ENCODE measurements at places on chromosomes 12 and 14. TPM values are rescaled to one million over a fixed set of nuclear protein-coding genes. Genes with fewer than 3 reads are reported as not detected.

DNA sequence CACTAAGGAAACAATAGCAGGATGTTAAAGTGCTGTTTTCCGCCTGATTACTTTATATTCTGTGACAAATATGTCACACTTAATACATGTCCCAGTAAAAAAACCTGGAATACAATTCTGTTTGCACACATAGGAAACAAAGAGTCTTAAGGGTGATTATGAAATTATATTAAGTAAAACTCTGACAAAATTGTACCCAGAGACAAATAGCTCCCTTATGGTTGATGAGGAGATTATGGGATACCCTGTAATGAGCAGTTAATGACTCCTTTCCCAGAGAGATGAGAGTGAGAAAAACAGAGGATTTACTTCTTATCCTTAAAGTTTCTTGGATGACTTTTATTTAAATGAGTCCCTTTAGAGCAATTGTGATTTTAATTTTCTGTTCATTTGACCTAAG is 370.6 kb downstream of the PDZRN4 start:
- no peak for DNase-seq

GRCh38 chr12:84507956-84508850 is 404.4 kb downstream of the SLC6A15 start:
- DNase-seq, result peak; percentile 37

DNA sequence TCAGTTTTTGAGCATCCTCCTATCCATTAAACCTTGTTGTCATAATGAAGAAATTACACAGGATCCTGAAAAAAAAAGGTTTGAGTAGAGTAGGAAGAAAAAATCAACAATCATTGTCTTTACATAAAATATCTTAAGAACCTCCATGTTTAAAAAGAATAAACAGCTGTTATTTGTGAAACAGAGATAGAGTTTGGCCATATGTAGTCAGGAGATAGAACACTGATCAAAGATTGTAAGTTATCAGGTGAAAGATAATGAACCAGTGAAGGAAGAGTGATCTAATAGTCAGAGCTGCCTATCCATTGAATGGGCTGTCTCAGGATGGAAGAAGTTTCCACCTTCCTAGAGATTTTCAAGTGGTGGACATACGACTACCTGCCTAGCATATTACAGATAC is 397.1 kb downstream of the SOX5 start:
- DNase-seq, result no peak

DNA sequence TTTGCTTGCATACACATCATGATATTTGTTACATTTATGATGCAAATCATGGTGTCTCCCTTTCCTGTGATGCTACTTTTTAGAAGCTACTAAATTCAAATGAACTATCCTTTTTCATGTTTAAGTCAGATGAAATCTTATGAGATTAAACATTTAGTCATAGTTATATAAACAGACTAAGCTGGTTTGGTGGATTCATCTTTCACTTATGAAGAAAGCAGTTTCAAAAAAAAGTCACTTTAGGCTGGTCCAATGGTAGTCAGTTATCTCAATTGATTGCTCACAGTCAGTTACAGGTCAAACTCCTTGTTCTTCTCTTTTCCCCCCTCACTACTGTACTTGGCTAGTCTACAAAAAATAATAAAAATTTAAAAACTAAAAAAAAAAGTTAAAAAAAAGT is 19.7 kb downstream of the SYCP3 start:
- DNase-seq, result no peak

- DNase-seq, result peak; percentile 52
Measured at GRCh38 chr14:68089146-68089731, 269.7 kb downstream of the RAD51B start.

DNA sequence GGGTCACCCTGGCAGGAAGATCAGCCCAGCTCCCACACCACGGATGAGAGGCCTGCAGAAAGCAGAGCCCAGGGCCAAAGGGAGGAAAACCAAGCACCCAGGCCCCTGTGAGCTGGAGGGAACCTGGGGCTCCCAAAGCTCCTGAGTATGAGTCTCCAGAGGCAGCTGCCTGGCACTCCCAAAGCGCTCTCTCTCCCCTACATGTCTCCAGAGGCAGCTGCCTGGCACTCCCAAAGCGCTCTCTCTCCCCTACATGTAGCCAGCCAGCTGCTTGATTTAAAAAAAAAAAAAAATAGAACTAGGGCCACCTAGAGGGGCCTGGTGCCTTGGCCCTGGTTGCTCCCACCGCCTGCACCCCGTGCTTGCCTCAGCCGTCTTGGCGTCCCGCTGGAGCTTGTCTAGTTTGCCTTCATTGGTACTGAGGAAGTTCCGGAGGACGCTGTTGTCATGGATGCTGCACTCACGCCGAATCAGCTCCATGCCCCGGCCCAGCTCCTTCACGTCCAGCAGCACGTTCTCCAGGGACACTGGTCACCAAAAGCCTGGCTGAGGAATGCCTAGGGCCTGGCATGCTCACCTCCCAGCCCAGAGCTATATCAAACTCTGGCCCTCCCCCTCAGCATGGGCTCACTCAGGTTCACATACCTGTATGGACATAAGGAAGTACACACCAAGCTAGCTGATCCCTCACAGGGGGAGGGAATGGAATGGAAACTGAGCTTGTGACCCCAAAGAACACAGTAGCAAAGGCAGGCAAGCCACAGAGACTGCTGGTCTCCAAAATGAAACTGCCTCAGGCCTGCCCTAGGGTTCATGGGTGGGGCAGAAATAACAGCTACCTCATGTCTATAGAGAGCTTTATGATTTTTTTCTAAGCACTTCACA is 24.7 kb downstream of the PRPF40B start:
- no peak for DNase-seq

DNA sequence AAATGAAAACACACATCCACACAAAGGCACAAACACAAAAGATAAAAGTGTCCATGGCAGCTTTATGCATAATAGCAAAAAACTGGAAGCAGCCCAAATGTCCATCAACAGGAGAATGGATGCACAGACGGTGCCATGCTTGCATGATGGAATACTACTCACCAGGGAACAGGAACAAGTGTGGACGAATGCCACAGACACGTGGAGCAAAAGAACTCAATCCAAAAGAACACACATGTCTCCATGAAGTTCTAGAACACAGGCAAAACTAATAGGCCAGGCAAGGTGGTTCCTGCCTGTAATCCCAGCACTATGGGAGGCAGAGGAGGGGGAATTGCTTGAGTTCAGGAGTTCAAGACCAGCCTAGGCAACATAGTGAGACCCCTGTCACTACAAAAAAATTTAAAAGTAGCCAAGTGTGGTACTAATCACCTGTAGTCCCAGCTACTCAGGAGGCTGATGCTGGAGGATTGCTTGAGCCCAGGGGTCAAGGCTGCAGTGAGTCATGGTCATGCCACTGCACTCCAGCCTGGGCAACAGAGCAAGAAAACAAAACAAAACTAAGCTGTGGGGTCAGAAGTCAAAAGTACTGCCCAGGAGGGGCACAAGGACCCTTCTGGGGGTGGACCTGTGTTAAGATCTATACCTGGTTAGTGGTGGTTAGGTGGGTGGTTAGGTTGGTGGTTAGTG is 7.3 kb upstream of the TMEM119 start:
- no peak for DNase-seq

DNA sequence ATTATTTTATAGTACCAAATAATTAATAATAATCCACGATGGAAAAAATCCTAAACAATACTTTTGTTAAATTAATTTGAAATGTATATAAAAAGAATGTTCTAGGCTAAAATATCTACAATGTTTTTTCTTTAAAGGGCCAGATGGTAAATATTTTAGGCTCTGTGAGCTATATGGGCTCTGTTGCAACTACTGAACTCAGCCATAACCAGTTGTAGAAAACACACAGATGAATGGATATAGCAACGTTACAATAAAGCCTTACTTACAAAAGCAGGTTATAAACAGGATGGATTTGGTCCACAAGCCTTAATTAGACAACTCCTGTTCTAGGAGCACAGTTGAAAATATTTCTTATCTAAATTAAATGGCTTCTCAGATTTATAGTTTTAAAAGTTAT is 245.2 kb downstream of the KCNC2 start:
- DNase-seq, result no peak

GRCh38 chr14:87691042-87691881 is 301.7 kb downstream of the GALC start:
- DNase-seq, result no peak

DNA sequence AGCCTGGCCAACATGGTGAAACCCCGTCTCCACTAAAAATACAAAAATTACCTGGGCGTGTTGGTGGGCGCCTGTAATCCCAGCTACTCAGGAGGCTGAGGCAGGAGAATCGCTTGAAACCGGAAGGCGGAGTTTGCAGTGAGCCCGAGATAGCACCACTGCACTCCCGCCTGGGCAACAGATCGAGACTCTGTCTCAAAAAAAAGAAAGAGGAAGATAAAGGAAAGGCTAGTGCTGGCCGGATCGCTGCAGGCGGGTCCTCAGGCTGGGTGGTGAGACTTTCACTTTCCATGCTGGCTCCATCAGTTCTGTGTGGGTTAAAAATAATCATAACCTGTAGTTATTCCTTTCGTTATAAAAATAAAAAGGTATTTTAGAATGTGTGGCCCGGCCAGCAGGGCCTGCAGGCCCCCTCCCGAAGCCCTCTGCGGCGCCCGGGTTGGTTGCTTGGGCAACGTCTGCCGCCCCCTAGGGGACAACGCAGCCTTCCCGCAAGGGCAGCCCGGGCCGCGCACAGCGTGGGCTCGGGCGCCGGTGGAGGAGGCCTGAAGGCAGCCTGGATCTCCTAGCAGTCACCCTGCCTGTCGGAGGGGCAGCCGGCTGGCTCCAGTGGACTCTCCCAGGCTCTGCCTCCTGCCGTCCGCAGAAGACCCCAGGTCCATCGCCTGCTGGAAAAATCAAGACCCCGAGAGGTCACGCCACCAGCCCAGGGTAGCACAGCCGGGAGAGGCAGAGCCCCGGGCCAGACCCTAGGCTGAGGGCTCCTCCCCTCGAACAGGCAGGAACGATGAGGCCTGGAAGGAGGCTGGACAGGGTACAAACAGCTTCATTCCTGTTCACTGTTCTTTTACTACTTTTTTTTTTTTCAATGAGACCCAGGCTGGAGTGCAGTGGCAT is 5.0 kb upstream of the SLC25A47 start:
- peak; percentile 76 for DNase-seq

The CKB gene
- total RNA-seq, result 291 TPM

The ZCCHC8 gene
- total RNA-seq, result 15.9 TPM

The ST8SIA1 gene
- 7.8 TPM for total RNA-seq
